ENCODE measurements at places on chromosomes 2 and 18.

DNA sequence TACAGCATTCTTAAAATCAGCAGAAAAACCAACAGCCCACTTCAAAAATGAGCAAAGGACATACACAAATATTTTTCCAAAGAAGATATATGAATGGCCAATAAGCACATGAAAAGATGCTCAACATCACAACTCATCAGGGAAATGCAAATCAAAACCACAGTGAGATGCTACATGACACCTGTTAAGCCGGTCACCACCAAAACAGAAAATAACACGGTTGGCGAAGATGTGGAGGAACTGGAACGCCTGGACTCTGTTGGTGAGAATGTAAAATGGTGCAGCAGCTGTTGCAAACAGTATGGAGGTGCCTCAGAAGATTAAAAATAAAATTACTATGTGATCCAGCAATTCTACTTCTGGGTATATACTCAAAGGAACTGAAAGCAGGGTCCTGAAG lies 184.8 kb downstream of the INHBB start:
- no peaks in the 10 kb centered on the region for H3K36me3 ChIP-seq
- no peaks in the 10 kb centered on the region for H3K4me1 ChIP-seq
- no peak for DNase-seq
- H3K27me3 ChIP-seq: peaks cover 52% of the 10 kb centered on the region
- H3K4me3 ChIP-seq: no peak overlapping the region
- no peak overlapping the region for H3K27ac ChIP-seq

DNA sequence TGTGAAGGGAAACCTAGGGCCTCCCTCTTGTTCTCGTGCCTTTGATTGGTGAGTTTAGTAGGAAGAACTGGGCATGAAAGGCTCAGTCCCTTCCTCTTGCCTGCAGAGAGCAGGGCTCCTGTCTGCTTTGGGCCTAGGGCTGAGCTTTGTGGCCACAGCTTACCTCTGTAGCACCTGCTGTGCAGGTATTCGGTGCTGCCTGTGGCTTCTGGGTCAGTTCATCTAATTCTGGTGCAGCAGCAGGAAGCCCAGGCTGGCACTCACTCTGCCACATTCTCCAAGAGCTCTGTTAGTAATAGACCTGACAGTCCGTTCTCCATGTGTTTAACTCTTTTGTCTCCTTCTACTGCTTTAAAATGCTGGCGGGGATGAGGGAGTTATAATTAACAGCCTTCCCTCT lies 96.5 kb downstream of the DLGAP1 start:
- H3K27ac ChIP-seq: no peak overlapping the region
- H3K36me3 ChIP-seq: no peaks in the 10 kb centered on the region
- no peak overlapping the region for H3K4me3 ChIP-seq
- no peak for DNase-seq
- H3K4me1 ChIP-seq: no peaks in the 10 kb centered on the region

DNA sequence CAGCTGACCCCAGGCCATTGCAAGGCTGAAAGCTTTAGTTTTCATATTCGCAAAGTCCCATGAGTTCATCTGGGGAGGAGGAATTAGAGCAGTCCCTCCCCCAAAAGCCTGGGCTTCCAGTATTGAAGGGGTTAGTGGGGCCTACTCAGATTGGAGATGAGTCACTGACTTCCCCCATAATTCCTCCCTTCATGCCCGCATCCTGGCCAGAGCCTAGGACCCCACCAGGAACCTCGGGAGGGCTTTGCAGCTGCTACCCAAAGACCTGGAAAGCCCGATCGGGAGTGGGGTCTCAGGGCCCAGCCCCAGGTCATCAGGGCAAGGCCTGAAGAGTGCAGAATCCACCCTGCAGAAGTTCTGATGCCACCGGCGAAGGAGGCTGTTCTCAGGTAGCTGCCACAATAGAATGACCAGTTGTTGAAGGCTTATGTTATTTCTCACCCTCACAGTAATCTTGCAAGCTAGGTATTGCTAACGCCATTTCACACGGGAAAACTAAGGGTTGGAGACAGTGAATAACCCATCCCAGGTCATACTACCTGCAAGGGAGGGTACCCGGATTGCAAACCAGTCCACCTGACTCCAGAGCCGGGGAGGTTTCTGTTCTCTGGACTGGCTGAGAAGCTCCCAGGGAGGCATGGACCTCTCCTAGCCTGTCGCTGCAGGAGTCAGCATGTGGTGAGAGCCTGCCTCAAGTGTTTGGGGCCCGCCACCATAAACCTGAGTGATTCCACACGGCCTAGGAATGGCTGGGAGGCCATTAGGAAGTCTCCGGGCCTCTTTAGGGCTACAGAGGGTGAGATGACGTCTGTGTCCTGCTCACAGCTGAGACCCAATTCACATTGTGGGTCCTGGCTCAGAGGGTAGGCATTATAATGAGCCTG lies 5.8 kb upstream of the ARID5A start:
- H3K36me3 ChIP-seq: no peaks in the 10 kb centered on the region
- peaks cover 42% of the 10 kb centered on the region for H3K4me1 ChIP-seq
- H3K4me3 ChIP-seq: no peak overlapping the region
- no peak overlapping the region for H3K27ac ChIP-seq

DNA sequence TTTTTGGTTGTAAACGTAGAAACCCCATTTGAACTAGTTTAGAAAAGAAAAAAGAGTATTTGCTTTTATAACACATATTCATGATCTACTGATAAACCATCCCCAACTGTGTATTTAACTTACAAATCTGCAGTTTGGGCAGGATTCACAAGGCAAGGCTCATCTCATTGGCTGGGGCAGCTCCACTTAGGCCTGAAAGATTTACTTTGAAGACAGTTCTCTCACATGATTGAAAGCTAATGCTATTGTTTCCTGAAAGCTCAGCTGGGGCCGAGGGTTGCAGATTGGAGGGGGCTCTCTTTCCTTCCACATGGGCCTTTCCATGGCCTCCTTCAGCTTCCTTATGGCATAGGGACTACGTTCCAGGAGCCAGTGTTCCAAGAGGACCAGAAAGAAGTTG lies 47.4 kb downstream of the ARHGAP15 start:
- H3K27ac ChIP-seq: no peak overlapping the region
- no peaks in the 10 kb centered on the region for H3K36me3 ChIP-seq
- H3K4me3 ChIP-seq: no peak overlapping the region

GRCh38 chr2:136424112-136424511 lies 306.2 kb upstream of the CXCR4 start:
- no peak overlapping the region for H3K27ac ChIP-seq
- peaks cover 4% of the 10 kb centered on the region for H3K4me1 ChIP-seq
- no peak for DNase-seq
- H3K4me3 ChIP-seq: no peak overlapping the region
- no peaks in the 10 kb centered on the region for H3K36me3 ChIP-seq
- peaks cover 12% of the 10 kb centered on the region for H3K27me3 ChIP-seq

DNA sequence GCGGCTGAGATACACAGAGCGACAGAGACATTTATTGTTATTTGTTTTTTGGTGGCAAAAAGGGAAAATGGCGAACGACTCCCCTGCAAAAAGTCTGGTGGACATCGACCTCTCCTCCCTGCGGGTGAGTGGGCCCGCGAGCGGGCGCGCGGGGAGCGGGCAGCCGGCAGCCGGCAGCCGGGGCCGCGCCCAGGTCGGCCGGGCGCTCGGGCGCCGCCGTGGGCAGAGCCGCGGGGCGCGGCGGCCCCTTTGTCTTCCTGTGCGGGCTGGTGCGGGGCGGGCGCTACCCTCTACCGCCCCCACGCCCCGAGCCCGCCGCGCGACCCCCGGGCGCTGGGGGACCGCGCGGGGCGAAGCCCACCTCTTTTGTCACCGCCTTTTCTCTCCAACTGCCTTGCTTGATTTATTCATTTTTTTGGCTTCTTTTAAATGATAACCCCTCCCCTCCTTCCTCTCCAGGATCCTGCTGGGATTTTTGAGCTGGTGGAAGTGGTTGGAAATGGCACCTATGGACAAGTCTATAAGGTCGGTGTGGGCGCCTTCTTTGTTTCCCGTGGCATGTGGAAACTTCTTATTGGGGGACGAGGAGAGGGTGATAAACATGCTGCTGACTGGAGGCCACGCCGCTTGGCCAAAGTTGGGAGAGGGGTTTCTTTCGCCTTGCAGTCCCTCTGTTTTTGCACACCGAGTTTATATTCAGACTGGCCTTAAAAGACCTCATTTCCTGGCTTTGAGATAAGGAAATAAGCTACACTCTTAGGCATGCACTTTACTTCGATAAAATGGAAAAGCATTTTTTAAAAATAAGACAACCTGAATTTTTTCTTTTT lies 722 bp downstream of the MAP4K4 start:
- no peaks in the 10 kb centered on the region for H3K27me3 ChIP-seq
- DNase-seq: no peak
- peak overlapping the region; percentile 71 for H3K27ac ChIP-seq
- peak overlapping the region; percentile 97 for H3K4me3 ChIP-seq

DNA sequence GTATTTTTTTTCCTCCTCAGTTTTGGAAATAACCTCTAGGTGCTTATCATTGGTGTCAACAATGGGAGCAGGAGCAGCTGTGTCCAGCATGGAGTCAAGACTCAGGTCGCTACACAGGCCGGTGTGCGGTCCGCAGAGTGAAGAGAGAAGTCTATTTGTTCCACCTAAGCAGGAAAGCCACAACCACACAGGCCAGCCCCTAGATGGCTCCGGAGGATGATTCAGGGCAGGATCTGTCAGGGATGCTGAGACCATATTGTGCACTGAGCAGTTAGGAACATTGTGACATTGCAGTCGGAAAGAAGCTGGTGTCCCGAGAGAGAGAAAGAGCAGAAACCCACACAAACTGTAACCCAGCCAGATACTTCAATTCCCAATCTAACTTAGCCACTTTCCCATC lies 136.9 kb downstream of the GAREM1 start:
- peaks cover 3% of the 10 kb centered on the region for H3K4me1 ChIP-seq
- DNase-seq: no peak
- no peak overlapping the region for H3K27ac ChIP-seq
- H3K4me3 ChIP-seq: no peak overlapping the region
- H3K27me3 ChIP-seq: no peaks in the 10 kb centered on the region

DNA sequence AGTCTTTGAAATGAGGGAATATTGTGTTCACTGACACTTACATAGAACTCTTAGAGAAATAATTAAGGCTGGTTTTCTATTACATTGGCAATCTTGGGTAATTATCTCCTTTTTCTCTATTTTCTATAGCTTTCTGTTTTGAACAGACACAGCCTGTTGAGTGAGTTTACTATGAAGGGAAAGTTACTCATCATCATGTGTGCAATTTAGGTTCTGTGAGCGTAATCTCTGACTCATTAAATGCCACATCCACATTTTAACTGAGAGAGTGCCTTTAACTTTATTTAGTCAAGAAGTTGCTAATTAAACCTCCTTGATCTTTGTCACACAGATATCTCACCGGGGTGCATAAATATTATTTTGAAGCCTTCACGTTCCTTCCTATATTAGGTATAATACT lies 174.0 kb upstream of the SLC8A1 start:
- H3K36me3 ChIP-seq: no peaks in the 10 kb centered on the region
- no peaks in the 10 kb centered on the region for H3K4me1 ChIP-seq
- H3K27me3 ChIP-seq: no peaks in the 10 kb centered on the region
- peak; percentile 72 for DNase-seq
- H3K4me3 ChIP-seq: no peak overlapping the region

DNA sequence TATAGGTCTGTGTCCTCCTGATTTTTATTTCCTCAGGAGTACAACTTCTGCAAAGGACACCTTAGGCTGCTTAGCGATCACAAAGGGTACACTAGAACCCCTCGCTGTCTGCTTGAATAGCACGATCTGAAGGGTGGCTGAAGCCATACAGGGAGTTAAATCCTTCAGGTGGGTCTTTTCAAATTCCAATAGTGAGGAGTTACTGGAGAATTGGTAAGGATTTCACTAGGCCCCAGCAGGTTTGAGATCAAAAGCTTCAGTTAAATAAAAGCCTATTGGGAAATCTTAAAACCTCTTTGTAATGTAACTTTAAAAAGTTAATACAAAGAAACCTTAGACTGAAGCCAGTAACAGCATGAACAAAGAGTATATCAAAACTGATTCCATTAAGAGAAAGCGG lies 613.1 kb downstream of the ZEB2 start:
- H3K27me3 ChIP-seq: no peaks in the 10 kb centered on the region
- no peak overlapping the region for H3K27ac ChIP-seq
- no peaks in the 10 kb centered on the region for H3K4me1 ChIP-seq
- H3K4me3 ChIP-seq: no peak overlapping the region

DNA sequence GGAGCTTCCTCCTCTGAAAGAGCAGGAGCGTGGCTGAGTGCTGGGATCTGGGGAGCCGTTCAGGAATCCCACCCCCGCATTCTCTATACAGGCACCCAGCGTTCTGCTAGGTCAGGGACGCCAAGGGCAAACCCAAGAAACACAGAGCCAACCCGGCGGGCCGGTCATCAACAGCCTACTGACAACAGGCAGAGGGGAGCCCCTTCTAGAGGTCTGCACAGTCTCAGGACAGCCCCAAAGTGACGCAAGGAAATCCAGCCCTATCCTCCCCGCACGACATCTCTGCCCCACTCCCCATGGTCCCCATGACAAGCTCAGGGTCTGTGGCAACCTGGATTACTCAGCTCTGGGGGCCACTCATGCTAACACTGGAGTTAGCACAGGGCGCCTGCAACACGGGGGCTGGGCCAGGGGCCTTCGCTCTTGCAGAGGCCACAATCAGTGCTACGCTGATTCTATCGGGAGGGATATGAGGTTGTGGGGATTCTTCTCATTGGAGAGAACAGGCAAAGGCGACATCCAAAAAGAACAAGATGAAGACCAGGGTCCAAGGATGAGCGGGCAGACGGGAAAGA lies 81.6 kb downstream of the PXDN start:
- H3K4me3 ChIP-seq: no peak overlapping the region
- no peaks in the 10 kb centered on the region for H3K4me1 ChIP-seq
- H3K27ac ChIP-seq: no peak overlapping the region
- no peak for DNase-seq
- peaks cover 62% of the 10 kb centered on the region for H3K36me3 ChIP-seq

GRCh38 chr2:108927936-108928659 lies 60.9 kb downstream of the EDAR start:
- no peaks in the 10 kb centered on the region for H3K4me1 ChIP-seq
- H3K27ac ChIP-seq: no peak overlapping the region
- DNase-seq: peak; percentile 25
- H3K36me3 ChIP-seq: no peaks in the 10 kb centered on the region

DNA sequence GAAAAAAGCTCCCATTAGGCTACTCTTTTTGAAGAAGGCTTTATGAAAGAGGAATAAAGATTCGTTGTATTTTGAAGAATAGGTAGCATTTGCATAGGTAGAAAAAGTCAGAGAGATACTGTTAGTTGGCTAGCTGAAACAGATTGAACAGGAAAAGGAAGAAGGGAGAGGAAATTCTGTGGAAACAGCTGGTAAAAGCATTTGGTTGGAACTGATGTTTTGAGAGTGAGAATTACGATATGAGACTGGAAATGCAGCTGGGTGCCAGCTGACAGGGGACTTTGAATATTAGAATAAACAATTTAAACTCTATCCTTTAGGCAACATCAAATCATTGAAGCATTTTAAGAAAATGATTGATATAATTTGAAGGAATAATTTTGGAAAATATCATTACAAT lies 96.7 kb upstream of the CNTNAP5 start:
- no peak overlapping the region for H3K4me3 ChIP-seq
- H3K36me3 ChIP-seq: no peaks in the 10 kb centered on the region
- no peaks in the 10 kb centered on the region for H3K4me1 ChIP-seq
- no peak overlapping the region for H3K27ac ChIP-seq
- no peaks in the 10 kb centered on the region for H3K27me3 ChIP-seq

- H3K36me3 ChIP-seq: no peaks in the 10 kb centered on the region
- DNase-seq: no peak
- no peak overlapping the region for H3K4me3 ChIP-seq
- no peaks in the 10 kb centered on the region for H3K27me3 ChIP-seq
- no peak overlapping the region for H3K27ac ChIP-seq
Observed at GRCh38 chr2:50885948-50886347, 146.0 kb downstream of the NRXN1 start.

- no peak overlapping the region for H3K27ac ChIP-seq
- H3K36me3 ChIP-seq: peaks cover 2% of the 10 kb centered on the region
- no peaks in the 10 kb centered on the region for H3K27me3 ChIP-seq
- H3K4me3 ChIP-seq: no peak overlapping the region
Observed at GRCh38 chr2:232713505-232713904, 16.4 kb downstream of the GIGYF2 start.

Data from astrocyte (in vitro differentiated cells and primary cell).